Panc1 (cell line): ENCODE measurements at places on chromosomes 6 and 20.
A peak's percentile ranks its signal among the peaks of the same experiment; 100 is the strongest.

- no peak for DNase-seq
- H3K36me3 ChIP-seq: no peaks in the 10 kb centered on the region
- H3K4me1 ChIP-seq: no peaks in the 10 kb centered on the region
These were observed 34.3 kb upstream of the OGFRL1 start for GRCh38 chr6:71254323-71254722.

DNA sequence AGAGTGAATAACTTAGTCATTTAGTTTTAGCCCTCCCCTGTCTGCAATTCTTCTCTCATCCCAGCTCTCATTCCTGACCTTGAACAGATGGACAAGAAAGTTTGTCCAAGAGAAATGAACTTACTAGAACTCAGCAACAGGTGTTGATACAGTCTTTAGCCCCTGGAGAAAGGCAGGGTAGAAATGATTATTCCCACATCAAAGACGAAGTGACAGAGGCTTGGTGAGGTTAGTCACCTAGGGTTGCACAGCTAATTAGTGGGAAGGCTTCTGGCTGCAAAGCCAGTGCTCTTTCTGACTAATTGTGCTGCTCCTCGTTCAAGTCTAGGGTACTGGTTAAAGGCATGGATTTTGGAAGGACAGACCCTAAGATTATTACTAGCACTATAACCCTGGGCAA, 4.5 kb downstream of the ZDHHC14 start:
- no peaks in the 10 kb centered on the region for H3K27me3 ChIP-seq
- no peak overlapping the region for H3K4me3 ChIP-seq
- no peak for DNase-seq
- H3K36me3 ChIP-seq: no peaks in the 10 kb centered on the region; the same call in 1 of the 2 replicates
- no peak overlapping the region for H3K27ac ChIP-seq

GRCh38 chr6:22598339-22598738, 29.0 kb downstream of the HDGFL1 start:
- no peaks in the 10 kb centered on the region for H3K27me3 ChIP-seq
- H3K27ac ChIP-seq: no peak overlapping the region
- no peak overlapping the region for H3K4me3 ChIP-seq
- H3K36me3 ChIP-seq: no peaks in the 10 kb centered on the region
- DNase-seq: no peak

DNA sequence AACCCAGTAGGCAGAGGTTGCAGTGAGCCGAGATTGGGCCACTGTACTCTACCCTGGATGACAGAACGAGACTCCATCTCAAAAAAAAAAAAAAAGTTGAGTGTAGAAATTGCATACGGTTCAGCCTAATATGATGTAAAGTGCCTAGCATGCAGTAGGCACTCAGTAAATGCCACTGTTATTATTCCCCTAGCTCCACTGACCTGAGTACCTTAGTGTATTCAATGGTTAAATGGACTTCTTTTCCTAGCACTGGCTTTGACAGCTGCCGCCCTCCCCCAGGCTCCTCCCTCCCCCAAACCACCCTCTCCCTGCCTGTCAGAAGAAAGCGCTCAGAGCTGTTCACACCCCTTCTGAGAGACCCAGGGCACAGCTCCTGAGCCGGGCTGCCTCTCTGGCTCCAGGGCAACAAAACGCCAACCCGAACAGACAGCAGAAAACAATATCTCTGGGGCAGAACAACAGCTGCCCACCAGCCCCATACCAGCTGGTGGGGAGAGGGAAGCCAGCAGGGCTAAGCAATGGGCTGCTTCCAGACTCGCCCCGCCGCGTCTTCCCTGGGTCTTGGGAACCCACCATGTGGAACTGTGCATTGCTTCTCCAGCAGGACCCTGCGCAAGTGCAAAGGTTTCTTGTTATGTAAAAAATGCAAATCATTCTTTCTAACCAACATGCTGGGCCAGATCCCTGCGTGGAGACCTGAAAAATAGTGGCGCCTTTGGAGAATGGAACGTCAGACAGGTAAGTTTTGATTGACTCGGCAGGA, 4.5 kb downstream of the CPNE5 start:
- H3K4me3 ChIP-seq: no peak overlapping the region
- DNase-seq: no peak
- H3K4me1 ChIP-seq: no peaks in the 10 kb centered on the region
- H3K27ac ChIP-seq: no peak overlapping the region

DNA sequence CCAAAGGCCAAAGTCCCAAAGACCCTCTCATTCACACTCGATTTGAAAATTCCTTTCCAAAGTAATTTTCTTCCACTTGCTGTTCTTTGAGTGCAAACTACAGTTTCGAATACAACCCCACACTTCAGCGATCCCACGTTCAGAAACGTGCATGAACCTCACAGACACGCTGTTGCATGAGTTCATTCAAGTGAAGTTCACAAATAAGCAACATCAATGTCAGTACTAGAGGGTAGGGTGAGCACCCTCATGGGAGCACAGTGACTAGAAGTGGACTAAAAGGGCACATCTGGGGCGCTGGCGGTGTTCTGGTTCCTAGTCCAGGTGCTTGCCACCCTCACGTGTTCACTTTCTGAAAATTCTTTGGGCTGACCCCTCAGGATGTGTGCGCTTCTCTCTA, 59.0 kb downstream of the FAM50B start:
- H3K4me3 ChIP-seq: no peak overlapping the region
- no peak for DNase-seq
- no peaks in the 10 kb centered on the region for H3K27me3 ChIP-seq
- H3K27ac ChIP-seq: no peak overlapping the region
- peaks cover 22% of the 10 kb centered on the region for H3K4me1 ChIP-seq
- H3K36me3 ChIP-seq: no peaks in the 10 kb centered on the region

GRCh38 chr6:127096167-127096566, 22.3 kb upstream of the RSPO3 start:
- H3K4me3 ChIP-seq: no peak overlapping the region
- DNase-seq: no peak
- H3K27me3 ChIP-seq: peaks cover 2% of the 10 kb centered on the region; the same call in 1 of the 2 replicates
- no peak overlapping the region for H3K27ac ChIP-seq
- H3K4me1 ChIP-seq: no peaks in the 10 kb centered on the region
- H3K36me3 ChIP-seq: no peaks in the 10 kb centered on the region

- H3K4me3 ChIP-seq: no peak overlapping the region
- no peaks in the 10 kb centered on the region for H3K4me1 ChIP-seq
- DNase-seq: no peak
- no peaks in the 10 kb centered on the region for H3K36me3 ChIP-seq
These were observed 59.2 kb downstream of the PHACTR3 start for GRCh38 chr20:59663513-59664060.

DNA sequence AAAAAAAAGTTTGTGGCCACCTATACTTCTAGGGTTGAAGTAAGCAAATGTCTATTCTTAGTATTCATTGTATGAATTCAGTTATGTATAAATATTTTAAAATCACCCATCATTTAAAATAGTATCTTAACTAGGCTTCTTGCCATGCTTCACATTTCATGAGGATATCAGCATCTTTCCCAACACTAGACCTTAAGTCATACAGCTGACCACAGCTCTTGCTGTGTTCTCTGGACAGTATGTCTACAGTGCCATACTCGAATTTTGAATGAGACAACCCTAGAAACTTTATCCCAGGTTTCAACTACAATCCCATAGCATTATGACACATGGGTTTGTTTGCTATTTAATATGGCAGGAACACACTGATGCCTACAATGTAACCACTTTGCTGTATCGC, 5.2 kb downstream of the TXNDC5 start:
- no peak for DNase-seq
- H3K4me3 ChIP-seq: no peak overlapping the region
- peaks cover 7% of the 10 kb centered on the region for H3K4me1 ChIP-seq
- no peak overlapping the region for H3K27ac ChIP-seq
- H3K36me3 ChIP-seq: peaks cover 27% of the 10 kb centered on the region

DNA sequence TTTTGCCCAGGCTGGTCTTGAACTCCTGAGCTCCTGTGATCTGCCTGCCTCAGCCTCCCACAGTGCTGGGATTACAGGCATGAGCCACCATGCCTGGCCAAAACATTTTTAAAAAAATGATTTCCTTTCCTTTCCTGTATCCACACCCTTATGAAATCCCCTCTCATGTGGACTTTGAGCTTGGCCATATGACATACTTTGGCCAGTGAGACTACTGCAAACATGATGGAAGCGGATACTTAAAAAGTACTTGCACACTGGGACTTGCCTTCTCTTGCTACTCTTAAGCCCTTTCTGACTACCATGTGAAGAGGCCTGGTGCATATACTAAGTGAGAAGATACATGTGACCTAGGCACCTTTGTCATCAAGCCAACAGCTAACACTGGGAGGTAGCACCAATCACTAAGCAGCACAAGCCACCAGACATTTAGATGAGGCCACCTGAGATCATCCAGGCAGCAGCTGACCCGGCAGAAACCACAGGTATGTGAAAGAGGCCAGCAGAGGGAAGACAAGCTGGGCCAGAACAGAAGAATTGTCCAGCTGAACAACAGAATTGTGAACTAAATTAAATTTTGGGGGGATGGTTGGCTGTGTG, 78.5 kb upstream of the HDAC2 start:
- no peaks in the 10 kb centered on the region for H3K27me3 ChIP-seq
- H3K27ac ChIP-seq: no peak overlapping the region
- no peaks in the 10 kb centered on the region for H3K4me1 ChIP-seq
- no peak overlapping the region for H3K4me3 ChIP-seq
- DNase-seq: no peak

DNA sequence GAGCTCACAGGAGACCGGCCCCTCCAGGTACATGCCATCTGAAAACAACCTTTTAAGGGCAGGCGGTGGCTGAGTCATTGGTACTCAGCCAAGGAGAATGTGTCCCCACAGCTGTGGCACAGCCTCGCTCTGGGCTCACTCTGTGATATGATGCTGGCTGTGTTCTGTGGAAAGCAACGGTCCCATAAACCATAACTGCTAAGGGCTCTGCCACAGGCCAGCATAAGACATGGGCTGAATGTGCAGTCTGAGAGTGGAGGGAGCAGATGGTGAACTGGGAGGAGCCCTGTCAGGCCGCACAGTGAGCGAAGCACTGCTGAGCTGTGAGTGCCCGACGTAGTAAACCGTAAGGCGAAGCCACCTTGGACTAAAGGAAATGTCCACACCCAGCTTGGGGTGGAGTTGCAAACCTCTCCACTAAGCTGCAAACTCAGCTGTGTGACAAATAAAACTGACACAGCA, 375.8 kb downstream of the THBS2 start:
- no peak for DNase-seq
- no peak overlapping the region for H3K27ac ChIP-seq
- H3K27me3 ChIP-seq: peaks cover 18% of the 10 kb centered on the region
- no peak overlapping the region for H3K4me3 ChIP-seq
- no peaks in the 10 kb centered on the region for H3K4me1 ChIP-seq
- H3K36me3 ChIP-seq: no peaks in the 10 kb centered on the region

DNA sequence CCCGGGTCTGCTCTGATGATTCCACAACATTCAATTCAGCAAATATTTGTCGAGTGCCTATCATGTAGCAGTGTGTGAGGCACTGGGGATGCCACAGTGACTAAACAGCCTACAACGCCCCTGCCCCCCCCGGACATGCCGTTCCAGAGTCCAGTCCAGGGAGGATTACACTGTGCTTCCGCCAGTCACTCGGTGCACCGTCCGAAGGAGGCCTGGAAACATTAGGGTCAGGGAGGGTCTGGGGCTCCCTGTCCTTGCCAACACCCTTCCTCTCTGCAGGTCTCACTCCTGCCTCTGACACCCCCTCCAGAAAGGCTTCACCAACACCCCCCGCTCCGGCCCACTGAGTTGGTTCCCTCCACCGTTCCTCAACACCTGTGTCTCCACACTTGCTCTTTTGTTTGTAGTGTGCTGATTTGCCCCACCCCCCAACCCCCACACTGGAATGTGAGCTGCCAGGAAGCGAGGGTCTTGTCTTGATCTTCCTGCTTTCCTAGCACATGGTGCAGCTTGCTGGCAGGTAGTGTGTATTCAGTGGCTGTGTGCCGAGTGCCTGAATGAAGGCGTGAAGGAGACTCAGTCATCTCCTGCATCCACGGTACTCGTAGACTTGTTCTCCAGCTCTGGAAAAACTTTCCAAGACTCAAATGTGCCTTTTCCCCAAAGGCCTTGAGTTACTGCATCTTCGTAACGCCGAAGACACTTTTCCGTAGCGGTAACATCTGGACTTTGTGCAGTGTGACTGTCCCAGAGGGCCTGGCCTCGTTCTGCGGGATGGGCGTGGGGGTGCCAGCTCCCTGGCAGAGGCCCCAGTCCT, 150.4 kb downstream of the ZDHHC14 start:
- no peaks in the 10 kb centered on the region for H3K36me3 ChIP-seq
- peak overlapping the region; percentile 37 for H3K4me3 ChIP-seq
- peaks cover 37% of the 10 kb centered on the region for H3K4me1 ChIP-seq
- H3K27me3 ChIP-seq: no peaks in the 10 kb centered on the region
- peak overlapping the region; percentile 54 for H3K27ac ChIP-seq

DNA sequence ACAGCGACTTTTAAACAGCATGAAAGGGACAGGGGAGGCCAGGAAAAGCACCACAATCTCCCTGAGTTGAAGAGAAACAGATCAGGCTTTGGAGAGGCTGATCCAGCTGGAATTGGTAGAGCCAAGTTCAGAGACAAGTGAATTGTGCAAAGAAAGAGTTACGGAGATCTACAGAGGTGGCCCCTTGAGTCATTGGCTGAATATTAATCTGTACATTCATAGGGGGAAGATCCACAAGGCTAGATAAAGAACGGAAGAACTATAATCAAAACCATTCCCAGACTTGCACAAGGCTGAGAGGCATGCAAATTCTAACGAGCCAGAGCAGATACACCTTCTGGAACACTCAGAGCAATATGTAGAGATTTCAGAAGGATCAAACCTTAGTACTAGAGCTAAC, 14.2 kb upstream of the FOXQ1 start:
- H3K36me3 ChIP-seq: no peaks in the 10 kb centered on the region
- H3K27me3 ChIP-seq: no peaks in the 10 kb centered on the region
- no peak overlapping the region for H3K27ac ChIP-seq

- no peaks in the 10 kb centered on the region for H3K36me3 ChIP-seq
- H3K4me3 ChIP-seq: no peak overlapping the region
- H3K4me1 ChIP-seq: no peaks in the 10 kb centered on the region
These were observed 74.0 kb downstream of the ANKRD6 start for GRCh38 chr6:89506716-89507617.

DNA sequence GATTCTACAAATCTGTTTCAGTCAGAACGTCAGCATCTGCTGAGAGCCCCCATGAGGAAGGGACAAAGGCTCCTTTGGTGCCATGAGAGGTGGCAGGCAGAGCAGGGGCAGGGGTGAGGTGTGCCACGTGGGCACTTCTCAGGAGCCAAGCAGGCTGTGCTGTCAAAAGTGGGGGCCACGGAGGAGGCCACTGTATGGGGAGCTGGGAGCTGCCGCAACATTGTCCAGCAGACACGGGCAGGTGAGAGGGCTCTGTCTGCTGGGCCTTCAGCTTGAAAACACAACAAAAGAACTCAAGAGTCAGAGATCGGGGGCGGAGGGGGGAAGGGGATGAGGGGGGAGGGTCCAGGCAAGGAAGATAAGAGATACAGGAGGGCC, 21.6 kb upstream of the FOXP4 start:
- DNase-seq: no peak
- H3K36me3 ChIP-seq: no peaks in the 10 kb centered on the region
- no peaks in the 10 kb centered on the region for H3K4me1 ChIP-seq
- H3K4me3 ChIP-seq: no peak overlapping the region
- H3K27ac ChIP-seq: no peak overlapping the region
- H3K27me3 ChIP-seq: no peaks in the 10 kb centered on the region; the same call in 1 of the 2 replicates

DNA sequence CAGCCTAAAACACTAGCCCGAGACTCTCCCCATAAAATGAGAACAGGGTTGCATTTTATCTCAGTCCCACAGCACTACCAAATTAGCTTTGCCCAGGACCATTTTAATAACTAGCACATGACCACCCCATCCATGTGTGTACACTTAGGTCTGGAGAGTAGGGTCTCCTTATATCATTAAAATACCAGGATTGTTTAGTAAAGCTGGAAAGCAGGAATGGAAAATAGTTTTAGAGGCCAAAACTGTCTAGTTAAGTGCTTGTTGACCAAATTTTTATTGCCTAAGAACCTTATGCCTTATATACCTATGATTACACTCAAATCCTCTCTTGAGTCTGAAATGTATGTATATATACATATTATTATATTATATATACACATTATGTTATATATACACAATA, 608.4 kb downstream of the HDGFL1 start:
- H3K4me3 ChIP-seq: no peak overlapping the region
- DNase-seq: no peak
- no peaks in the 10 kb centered on the region for H3K36me3 ChIP-seq
- H3K27ac ChIP-seq: no peak overlapping the region
